ENCODE measurements at places on chromosomes 4 and X. TPM values are rescaled to one million over a fixed set of nuclear protein-coding genes. Genes with fewer than 3 reads are reported as not detected.

The H2BW2 gene
- total RNA-seq = not detected

The GJB1 gene
- not detected for total RNA-seq

DNA sequence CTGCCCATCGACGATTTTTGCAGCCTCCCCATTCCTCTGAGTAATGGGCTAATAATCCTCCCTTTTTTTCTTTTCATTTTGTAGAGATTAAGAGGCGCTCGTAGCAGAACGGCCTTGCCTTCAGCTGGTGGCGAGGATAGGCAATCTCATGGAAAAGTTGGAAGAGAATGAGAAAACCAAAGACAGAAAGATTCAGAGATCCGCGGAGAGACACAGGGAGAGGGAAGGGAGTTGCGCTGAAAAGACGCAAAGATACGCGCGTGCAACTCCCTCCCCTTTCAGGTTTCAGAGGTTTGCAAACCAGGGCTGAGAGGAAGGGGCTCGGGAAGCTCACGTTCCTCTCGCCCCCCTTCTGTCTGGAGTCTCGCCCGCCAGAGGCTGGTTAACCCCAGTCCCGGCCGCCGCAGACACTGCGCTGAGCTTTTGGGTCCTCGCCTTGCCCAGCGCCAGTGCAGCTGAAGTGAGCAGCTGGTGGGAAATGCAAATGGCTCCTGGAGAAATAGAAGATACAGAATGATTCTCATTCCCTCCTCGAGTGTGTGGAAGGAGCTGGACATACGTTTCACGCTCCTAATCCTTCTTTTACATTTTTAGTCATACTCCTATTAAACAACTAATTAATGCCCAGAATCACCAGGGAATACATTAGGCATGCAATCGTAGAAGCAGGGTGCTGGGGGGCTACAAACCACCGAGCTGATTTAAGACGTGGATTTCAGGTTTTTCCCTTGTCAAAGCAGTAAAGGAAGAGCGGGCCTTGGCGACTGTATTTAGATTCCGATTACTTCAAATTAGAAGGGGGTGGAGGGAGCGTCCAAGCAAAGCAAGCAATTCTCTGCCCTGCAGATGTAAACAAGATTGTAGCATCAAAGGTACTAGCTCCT is 16.6 kb upstream of the PITX2 start:
- peaks cover 9% of the 10 kb centered on the region for H3K36me3 ChIP-seq
- H3K27me3 ChIP-seq = peaks cover 77% of the 10 kb centered on the region
- H3K27ac ChIP-seq = no peak overlapping the region
- peaks cover 2% of the 10 kb centered on the region for H3K4me1 ChIP-seq
- DNase-seq = no peak
- no peak overlapping the region for H3K4me3 ChIP-seq

DNA sequence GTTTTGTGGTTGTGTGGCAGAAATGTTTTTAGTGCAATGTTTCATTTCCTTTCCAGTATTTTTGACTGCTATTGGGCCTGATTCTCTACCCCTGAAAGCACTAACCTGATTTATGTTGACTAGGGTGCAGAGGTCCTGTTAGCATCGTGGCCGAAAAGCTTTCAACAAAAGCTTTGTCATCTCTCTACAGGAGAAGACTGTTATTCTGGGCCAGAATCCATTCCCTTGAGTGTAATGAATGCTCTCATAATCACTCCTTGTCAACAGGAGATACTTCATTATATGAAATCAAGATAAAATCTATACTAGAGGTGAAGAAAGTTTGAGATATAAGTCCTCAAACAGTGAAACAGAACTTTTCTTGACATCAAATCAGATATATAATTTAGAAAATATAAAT is 195.5 kb downstream of the ZNF330 start:
- DNase-seq = no peak
- no peaks in the 10 kb centered on the region for H3K4me1 ChIP-seq
- H3K27ac ChIP-seq = no peak overlapping the region
- no peaks in the 10 kb centered on the region for H3K36me3 ChIP-seq

- no peaks in the 10 kb centered on the region for H3K36me3 ChIP-seq
- peaks cover 16% of the 10 kb centered on the region for H3K4me1 ChIP-seq
- H3K27ac ChIP-seq = no peak overlapping the region
- H3K4me3 ChIP-seq = no peak overlapping the region
Observed at GRCh38 chr4:7654550-7655445, 220.1 kb upstream of the PSAPL1 start.

DNA sequence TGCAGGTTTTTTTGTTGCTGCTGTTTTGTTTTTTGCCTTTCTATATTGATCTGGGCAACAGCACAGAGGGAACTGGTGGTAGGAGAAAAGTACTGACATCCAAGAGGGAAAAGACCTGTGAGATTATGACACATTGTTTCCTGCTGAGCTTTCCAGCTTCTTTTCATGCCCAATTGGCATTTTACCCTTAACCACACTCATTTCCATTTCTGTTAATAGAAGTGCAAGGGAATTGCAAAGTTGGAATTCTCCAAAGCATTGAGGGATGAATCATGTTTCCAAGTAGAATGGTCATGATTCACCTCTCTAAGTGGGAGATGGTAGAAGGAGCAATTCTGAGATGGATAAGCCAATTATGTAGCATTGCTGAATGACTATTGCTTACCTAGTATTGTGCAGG is 161.5 kb downstream of the PPARGC1A start:
- no peak overlapping the region for H3K4me3 ChIP-seq
- no peaks in the 10 kb centered on the region for H3K27me3 ChIP-seq
- no peaks in the 10 kb centered on the region for H3K36me3 ChIP-seq
- H3K4me1 ChIP-seq = no peaks in the 10 kb centered on the region
- H3K27ac ChIP-seq = no peak overlapping the region

GRCh38 chrX:12721042-12721441 is 70.2 kb upstream of the PRPS2 start:
- H3K27ac ChIP-seq = no peak overlapping the region
- H3K4me1 ChIP-seq = no peaks in the 10 kb centered on the region
- DNase-seq = no peak
- H3K27me3 ChIP-seq = no peaks in the 10 kb centered on the region

Data from activated T-helper 2 cell treated with anti-CD3 and anti-CD28 coated beads, Interferon-gamma antibody, Interleukin-2, Interleukin-4, amounts not matched to agents 10 μg/mL and 5 μg/mL and 100 μg/mL, durations not matched to agents 14 hours and 24 hours and 36 hours (primary cell).